ENCODE measurements at places on chromosomes 3 and 15. TPM values are rescaled to one million over a fixed set of nuclear protein-coding genes. Genes with fewer than 3 reads are reported as not detected.

GRCh38 chr3:124634210-124635168, 95.8 kb upstream of the UMPS start:
- H3K4me1 ChIP-seq, result no peaks in the 10 kb centered on the region
- H3K27ac ChIP-seq, result no peak overlapping the region
- no peak for DNase-seq
- no peaks in the 10 kb centered on the region for H3K36me3 ChIP-seq

Gene IGSF11
- total RNA-seq, result not detected

- peaks cover 14% of the 10 kb centered on the region for H3K27me3 ChIP-seq
- H3K4me3 ChIP-seq, result no peak overlapping the region
- H3K36me3 ChIP-seq, result no peaks in the 10 kb centered on the region
- H3K4me1 ChIP-seq, result no peaks in the 10 kb centered on the region
These were observed 22.6 kb upstream of the TEX9 start for GRCh38 chr15:56342653-56343052.

- no peak overlapping the region for H3K4me3 ChIP-seq
- no peak for DNase-seq
- no peak overlapping the region for H3K27ac ChIP-seq
- no peaks in the 10 kb centered on the region for H3K4me1 ChIP-seq
These were observed 324.6 kb upstream of the PLSCR5 start for GRCh38 chr3:146929696-146930095.

DNA sequence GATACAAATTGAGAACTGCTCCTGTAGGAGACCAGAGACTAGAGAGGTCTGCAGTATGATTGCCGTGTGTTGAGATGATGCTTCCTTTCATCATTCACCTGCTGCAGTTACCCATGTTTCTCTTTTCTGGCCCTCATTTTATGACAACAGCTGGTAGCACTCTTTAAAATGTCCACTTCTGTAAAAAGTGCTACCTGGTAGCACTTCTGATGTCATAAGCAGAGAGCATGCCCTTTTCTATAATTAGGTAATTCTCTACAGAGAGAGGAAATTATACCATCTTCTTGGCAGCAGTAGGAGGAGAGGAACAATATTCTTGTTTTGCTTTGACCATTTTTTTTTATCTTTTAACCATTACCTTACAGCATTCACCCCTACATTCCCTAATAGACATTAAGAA, 123.8 kb downstream of the PPM1L start:
- no peak for DNase-seq
- no peak overlapping the region for H3K4me3 ChIP-seq
- H3K27me3 ChIP-seq, result no peaks in the 10 kb centered on the region

- H3K27me3 ChIP-seq, result peaks cover 48% of the 10 kb centered on the region
- peak overlapping the region; percentile 32 for H3K4me3 ChIP-seq
- no peaks in the 10 kb centered on the region for H3K36me3 ChIP-seq
- peak; percentile 31 for DNase-seq
- no peak overlapping the region for H3K27ac ChIP-seq
These were observed 556 bp downstream of the ANKRD63 start for GRCh38 chr15:40282147-40282868.

Gene PLSCR5
- total RNA-seq, result not detected

DNA sequence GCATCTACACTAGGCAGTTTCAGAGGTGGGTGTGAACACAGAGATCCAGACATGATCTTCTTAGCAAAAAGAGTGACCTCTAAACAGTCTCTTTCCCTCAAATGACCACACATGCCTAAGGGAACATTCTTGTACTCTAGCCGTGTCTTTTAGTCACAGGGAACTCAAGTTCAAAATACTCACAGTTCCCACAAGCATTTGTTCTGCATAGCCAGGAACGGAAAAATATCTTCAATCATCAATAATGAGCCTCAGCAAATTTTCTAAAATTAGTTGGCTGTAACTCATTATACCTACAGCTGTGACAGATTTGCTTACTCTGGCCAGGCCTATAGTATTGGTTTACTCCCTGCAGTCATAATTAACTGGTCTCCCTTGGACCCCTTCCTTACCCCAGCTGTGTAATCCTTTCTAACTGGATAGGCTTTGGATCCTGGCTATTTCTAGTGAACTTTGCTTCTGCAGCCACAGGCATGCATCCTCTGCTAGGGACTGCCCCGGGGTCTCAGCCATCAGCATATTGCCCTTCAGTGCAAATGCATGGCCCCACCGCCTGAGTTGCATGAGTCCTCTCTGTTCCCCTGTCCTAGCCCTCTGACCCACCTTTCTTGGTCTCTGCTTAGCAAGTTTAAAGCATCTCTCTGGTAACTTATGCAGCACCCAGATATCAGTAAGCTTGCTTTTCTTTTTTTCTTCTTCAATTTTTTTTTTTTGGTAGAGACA, 56.0 kb upstream of the HACD2 start:
- no peak for DNase-seq
- H3K27ac ChIP-seq, result no peak overlapping the region
- H3K36me3 ChIP-seq, result no peaks in the 10 kb centered on the region

- H3K27me3 ChIP-seq, result no peaks in the 10 kb centered on the region
- peaks cover 15% of the 10 kb centered on the region for H3K4me1 ChIP-seq
- H3K27ac ChIP-seq, result no peak overlapping the region
- DNase-seq, result no peak
- H3K4me3 ChIP-seq, result no peak overlapping the region
- peaks cover under 1% of the 10 kb centered on the region for H3K36me3 ChIP-seq
These were observed 2.0 kb upstream of the SS18L2 start for GRCh38 chr3:42588625-42589024.

Gene MYEF2
- total RNA-seq, result 54.8 TPM

GRCh38 chr15:98547275-98547674, 101.1 kb upstream of the IGF1R start:
- no peak overlapping the region for H3K27ac ChIP-seq
- no peak overlapping the region for H3K4me3 ChIP-seq
- H3K36me3 ChIP-seq, result no peaks in the 10 kb centered on the region
- H3K27me3 ChIP-seq, result peaks cover 3% of the 10 kb centered on the region
- peaks cover 12% of the 10 kb centered on the region for H3K4me1 ChIP-seq

Gene DHFR2
- 2.1 TPM for total RNA-seq

DNA sequence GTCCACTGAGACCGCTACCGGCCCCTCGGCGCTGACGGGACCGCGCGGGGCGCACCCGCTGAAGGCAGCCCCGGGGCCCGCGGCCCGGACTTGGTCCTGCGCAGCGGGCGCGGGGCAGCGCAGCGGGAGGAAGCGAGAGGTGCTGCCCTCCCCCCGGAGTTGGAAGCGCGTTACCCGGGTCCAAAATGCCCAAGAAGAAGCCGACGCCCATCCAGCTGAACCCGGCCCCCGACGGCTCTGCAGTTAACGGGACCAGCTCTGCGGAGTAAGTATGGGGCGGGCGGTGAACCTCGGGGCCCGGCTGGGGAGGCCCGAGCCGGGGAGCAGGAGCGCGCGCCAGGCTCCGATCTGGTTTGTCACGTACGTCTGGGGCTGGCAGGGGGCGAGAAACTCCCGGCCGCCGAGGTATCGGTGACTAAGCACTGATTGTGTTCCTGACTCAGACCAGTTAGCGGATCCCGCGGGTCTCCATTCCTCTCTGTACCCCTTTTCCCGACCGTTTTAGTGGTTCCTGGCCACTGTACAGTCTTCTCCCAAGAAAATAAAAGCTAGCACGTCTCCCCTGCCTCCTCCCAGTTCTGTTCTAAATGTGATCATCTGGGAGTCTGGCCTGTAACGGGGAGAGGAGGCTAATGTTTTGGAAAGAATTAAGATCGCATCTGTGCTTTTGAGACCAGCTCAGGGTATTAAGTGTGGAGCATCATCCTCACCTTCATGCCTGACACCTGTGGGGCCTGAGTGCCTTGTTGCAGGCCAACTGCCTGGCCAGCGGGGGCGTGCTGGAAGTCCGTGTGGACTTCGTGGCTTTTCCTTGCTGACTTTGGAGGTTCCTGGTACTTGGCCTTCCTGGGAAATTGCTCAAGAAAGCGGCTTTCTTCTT, 691 bp downstream of the MAP2K1 start:
- H3K4me1 ChIP-seq, result peaks cover 31% of the 10 kb centered on the region
- no peaks in the 10 kb centered on the region for H3K27me3 ChIP-seq
- DNase-seq, result peak; percentile 78
- H3K36me3 ChIP-seq, result no peaks in the 10 kb centered on the region
